NCI-H2029 treated with DMSO at 0.1 percent for 48 hours (cell line): ENCODE measurements at places on chromosomes 6 and 20.
A peak's percentile ranks its signal among the peaks of the same experiment; 100 is the strongest.

DNA sequence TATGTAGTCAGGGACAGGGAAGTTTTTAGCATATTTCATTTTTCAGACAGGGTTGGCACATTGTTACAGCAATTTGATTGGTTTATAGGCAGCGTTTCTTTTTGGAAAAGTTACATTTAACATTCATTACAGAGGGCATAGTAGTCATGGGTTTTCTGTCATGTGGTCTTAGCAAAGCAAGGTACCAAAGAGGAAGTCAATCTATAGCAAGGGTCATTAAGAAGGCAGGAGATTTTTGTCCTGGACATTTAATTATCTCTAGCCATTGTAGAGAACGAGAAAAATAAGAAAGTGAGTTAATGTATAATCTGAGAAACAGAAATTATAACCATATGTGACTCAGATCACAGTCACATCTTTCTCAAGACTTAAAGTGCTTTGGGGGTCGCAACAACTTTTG is 47.4 kb downstream of the TPD52L1 start:
- no peak for DNase-seq

GRCh38 chr20:17969278-17969883 is 563 bp downstream of the MGME1 start:
- DNase-seq = no peak

- no peak for DNase-seq
Measured at GRCh38 chr6:110776413-110776812, 38.9 kb downstream of the CDK19 start.

- no peak for DNase-seq
Measured at GRCh38 chr6:155584006-155584405, 128.4 kb upstream of the NOX3 start.

- no peak for DNase-seq
Measured at GRCh38 chr6:6317386-6317785, 3.1 kb downstream of the F13A1 start.

DNA sequence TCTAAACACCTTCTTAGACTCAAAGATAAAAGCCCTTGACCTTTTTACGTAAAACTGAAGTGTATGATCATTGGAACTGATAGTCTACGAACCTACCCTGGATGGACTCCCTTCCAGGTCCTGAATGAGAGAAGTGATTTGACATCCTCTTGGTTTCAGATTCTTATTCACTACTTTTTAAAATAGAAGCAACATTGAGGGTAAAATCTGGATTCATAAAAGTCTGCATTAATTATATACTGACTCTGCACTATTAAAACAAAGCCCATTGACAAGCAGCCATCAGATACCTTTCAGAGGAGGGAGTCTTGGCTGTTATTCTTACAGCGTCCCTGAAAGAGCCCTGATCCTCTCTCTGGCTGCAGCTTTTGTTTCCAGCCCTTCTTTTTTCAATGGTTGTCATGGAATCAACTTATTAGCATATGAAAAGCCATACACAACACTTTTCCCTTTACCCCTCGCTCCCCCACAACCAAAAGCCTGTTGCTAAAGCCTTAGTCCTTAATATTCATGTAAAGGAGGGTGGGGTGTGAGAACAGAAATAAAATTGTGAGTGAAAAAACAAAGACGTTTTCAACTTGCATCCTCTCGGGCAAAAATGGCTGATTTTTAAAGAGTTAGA is 270.0 kb upstream of the MARCKS start:
- peak; percentile 60 for DNase-seq

GRCh38 chr6:107637316-107638315 is 147.7 kb downstream of the SOBP start:
- DNase-seq = no peak

DNA sequence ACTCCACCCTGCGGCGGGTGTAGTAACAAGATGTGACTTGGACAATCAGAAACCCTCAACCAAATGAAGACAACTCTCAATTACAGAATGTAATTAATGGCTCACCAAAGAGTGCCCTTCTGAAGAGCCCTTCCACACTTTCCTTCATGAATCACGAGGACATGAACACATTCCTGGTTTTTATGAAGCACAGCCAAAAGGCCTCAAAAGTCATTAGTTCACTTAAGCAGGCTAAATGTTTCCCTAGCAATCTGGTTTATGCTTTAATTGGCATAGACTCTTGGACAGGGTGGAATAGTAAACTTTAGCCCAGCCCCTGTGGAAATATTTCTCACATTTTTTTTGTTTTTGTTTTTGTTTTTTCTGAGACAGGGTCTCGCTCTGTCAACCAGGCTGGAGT is 20.5 kb downstream of the CPNE5 start:
- DNase-seq = no peak

- DNase-seq = no peak
Measured at GRCh38 chr6:116298973-116299372, 19.2 kb upstream of the TSPYL1 start.

DNA sequence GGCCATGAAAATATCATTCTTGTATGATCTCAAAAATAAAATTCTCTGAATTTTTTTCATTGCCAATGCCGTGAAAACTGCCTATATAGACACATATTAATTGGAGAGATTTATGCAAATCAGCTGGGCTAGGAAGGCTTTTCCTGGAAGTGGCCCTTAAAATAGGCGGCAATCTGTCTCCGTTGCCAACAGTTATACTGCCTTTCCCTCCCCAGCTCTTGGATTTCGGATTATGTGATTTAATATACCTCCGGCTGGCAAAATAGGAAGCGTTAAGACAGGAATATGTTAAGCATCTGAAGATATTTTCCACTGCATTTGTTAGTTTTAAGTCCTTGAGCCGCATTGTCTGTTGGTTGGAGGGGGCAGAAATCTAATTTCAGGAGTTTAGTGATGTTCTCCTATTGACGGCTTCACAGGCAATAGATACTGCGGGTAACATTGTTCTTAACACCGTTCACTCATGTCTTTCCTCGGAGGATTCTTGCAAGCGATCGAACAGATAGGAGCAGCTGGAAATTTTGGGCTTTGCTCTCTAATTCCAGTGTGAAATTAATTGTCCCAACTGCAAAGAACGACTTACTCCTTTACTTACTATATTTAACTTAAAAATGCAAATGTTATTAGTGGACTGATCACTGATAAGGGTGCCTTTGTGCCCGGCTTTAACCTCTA is 113.3 kb downstream of the LINC00237 start:
- DNase-seq = no peak

DNA sequence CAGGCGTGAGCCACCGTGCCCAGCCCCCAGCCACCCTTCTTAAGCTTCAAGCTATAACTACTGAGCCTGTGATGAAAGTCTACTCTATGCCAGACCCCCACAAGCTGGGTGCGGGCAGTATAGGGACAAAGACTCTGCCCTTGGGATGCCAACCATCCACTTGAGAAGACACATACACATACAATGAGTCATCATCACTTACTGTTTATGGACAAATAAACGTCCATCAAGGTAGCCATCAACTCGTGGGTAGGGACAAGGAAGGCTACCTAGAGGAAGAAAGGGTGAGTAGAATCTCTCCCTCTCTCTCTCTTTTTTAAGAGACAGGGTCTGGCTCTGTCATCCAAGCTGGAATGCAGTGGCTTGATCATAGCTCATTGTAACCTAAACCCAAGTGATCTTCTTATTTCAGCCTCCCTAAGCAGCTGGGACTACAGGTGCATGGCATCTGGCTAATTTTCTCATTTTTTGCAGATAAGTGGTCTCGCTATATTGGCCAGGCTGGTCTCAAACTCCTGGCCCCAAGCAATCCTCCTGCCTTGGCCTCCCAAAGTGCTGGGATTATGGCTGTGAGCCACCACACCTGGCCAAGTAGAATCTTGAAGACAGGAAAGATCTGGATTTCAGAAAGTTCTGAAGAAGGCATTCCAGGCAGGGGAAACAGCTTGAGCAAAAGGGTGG is 2.6 kb upstream of the TP53INP2 start:
- no peak for DNase-seq

GRCh38 chr20:32779500-32780211 is 17.5 kb downstream of the DNMT3B start:
- no peak for DNase-seq

DNA sequence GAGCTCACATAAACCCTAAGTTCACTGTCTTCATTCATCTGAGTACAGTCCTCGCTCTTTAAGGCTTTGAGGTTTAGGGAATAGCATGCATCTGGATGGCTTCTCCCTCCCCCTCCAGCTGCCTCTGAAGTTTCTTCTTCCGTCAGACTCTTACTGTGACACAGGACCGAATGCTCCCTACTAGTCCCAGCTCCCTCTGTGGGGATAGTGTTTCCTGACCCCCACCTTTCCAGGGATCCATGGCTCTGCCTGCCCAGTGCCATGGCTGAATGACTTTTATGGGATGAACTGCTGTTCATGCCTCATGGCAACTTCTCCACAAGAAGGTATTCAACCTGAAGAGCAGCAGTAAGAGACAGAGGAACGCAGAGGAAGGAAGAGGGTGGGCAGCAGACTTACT is 79.8 kb upstream of the EMILIN3 start:
- DNase-seq = no peak

DNA sequence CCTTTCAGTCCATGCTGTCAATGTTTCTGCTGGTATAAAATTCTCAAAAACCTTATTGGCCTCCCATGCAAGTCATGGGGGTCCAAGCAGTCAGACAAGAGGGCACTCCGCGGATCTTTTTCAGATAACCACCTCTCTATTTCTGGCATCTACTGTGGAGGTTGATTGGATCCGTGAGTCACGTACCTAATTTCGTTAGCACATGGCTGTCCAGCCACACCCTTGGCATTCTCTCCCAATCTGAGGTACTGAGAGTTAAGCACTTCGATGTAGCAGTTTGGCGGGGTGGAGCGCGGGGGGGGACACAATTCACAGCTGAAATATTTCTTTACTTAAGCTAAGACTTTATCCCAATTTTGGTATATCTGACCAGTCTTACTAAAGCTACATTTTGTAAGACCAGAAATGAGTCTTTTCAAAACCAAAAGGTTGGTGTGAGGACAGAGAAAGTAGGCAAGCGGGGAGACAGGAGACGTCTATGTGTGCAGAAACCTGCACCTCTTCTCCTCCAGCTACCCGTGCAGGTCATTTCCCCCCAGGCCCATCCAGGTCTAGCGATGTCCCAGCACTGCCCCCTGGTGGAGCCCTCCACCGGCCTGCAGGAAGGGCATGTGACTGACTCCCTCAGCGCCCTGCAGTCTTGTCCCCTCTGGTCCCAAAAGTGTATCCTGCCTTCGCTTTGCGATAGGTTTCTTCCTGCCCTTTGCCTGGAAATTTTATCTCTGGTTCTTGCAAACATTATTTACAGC is 113.1 kb downstream of the ADAT2 start:
- no peak for DNase-seq

DNA sequence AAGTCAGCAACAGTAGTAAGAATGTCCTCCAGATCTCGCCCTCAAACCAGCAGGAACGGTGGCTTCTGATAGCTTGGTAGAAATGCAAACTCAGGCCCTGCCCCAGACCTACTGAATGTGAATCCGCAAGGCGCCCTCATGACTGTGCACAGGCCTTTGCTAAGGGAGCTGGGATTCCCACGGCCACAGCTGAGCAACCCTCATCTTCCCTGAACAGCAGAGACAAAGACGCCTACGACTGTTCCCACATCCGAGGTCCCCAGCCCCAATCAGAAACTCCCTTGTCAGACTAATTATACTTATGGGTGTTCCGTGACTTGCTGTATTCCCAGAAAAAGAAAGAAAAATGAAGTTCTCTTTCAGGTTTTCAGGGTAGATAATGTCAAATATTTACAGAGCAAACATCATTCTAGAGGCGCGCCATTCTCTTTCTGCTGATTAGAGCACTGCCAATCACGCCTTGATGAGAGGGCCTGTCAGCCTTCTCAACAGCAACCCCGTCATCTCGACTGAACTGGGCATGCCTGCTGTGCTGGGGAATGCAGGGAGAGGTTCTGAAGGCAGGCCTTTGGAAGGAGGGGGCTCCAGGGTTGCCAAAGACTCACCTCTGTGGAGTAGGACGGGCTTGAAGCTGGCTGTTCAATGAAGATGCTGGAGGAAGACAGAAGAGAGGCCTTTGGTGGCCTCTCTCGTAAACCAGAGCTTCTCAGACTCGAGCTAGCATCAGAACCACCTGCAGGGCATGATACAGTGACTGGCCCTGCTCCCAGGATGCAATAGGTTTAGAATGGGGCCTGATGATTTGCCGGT is 79.9 kb downstream of the ZNF217 start:
- no peak for DNase-seq

DNA sequence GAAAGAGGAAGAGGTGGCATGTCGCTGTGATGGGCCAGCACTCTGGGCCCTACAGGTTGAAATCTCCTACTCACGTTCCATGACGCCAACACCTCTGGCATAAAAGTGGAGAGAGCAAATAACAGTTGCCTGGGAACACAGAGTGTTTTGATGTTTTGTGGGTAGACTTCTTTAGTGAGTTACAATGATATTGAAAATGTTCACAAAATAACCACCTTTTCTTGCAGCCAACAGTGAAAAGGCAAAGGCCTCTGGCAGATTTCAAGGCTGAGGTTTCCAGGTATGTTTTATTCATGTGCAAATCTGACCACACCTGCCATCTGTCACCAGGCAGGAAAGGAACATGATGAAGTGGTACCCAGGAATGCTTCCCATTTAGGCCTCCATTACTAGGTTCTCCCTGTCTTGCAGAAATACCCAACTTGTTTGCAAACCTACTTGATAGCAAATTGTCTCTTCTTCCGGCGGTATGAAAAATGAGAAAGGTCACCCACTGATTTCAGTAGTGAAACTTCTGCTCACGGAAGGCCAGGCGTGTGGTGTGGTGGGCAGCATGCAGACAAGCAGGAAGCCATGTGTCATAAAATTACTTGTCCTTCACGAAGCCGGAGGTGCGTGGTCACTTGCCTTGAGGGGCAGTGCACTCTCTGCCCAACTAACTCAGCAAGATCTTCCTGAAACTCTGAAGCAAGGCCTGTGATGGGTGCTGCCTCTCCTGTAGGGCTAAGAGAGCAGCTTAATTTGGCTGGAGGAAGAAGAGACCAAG is 299.1 kb upstream of the PRDM1 start:
- DNase-seq = no peak

DNA sequence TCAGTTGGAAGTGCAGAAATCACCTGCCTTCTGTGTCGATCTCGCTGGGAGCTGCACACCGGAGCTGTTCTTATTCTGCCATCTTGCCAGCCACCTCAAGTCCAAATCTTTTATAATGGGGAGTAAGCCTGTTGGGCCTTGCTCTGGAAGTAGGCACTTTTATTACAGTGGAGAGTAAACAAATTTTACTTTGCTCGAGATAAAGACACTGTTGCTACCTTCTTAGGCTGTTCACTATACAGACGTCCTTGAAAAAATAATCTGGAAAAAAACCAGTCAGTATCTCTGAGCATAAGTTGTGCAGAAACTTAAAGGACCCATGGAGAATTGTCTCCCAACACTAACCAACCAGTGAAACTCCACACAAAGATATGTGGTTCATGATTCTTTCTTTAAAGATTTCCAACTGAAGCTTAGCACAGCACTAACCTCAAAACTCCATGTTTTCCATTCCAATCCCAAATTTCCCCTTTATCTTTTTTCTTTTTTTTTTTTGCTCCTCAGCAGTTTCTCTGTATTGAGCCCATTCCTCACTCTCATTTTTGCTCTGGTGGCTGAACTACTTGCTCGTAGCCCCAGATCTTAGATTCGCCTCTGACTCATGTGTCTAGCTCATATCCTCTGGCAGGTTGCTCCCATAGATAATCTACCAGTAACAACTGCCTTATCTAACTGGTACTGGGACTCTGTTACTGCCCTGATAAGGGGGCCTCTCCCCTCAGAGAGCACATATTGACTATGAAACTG is 34.3 kb upstream of the COL9A1 start:
- no peak for DNase-seq

GRCh38 chr6:47144306-47144705 is 102.2 kb upstream of the ADGRF1 start:
- DNase-seq = no peak

GRCh38 chr20:4726710-4727397 is 5.1 kb downstream of the PRND start:
- no peak for DNase-seq
